Prostate gland (tissue), 2 donors: ENCODE measurements at places on chromosomes 1 and 21. TPM values are rescaled to one million over a fixed set of nuclear protein-coding genes. Genes with fewer than 3 reads are reported as not detected.
A peak's percentile ranks its signal among the peaks of the same experiment; 100 is the strongest.

The ZBED6 gene
- total RNA-seq, result 5.8 TPM

The S100A4 gene
- 56.3 TPM for total RNA-seq

The RBP7 gene
- total RNA-seq, result 5.9 TPM

The TXNIP gene
- total RNA-seq, result 736 TPM

GRCh38 chr1:11481019-11481418 is 2.1 kb downstream of the DISP3 start:
- H3K4me1 ChIP-seq, result no peaks in the 10 kb centered on the region
- H3K27ac ChIP-seq, result no peak overlapping the region
- DNase-seq, result no peak
- H3K27me3 ChIP-seq, result peaks cover 7% of the 10 kb centered on the region
- H3K36me3 ChIP-seq, result no peaks in the 10 kb centered on the region

GRCh38 chr1:224988042-224988441 is 58.6 kb downstream of the DNAH14 start:
- DNase-seq, result no peak
- no peaks in the 10 kb centered on the region for H3K36me3 ChIP-seq
- no peaks in the 10 kb centered on the region for H3K27me3 ChIP-seq
- H3K27ac ChIP-seq, result no peak overlapping the region
- no peaks in the 10 kb centered on the region for H3K4me1 ChIP-seq
- no peak overlapping the region for H3K4me3 ChIP-seq

DNA sequence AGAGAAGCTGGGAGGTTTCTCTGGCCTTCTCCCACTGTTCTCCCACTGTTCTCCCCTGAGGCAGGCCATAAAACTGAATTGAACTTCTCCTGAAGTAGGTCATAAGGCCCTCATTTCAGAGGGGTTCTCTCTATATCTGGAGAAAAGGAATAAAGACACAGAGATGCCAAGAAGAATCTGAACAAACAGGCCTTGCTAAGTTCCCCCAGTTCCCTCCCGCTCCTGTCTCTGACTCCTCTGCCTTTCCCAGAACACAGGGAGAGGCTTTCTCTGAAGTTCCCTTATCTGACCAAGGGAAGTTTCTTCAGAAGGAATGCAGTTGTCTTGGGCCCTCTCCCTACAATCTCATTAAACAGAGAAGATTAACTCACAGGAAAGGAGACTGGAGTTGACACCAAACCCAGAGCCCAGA is 83.4 kb downstream of the SLC16A1 start:
- no peaks in the 10 kb centered on the region for H3K36me3 ChIP-seq
- DNase-seq, result no peak
- H3K4me1 ChIP-seq, result no peaks in the 10 kb centered on the region
- no peak overlapping the region for H3K27ac ChIP-seq
- H3K4me3 ChIP-seq, result no peak overlapping the region

- no peak overlapping the region for H3K4me3 ChIP-seq
- H3K27ac ChIP-seq, result no peak overlapping the region
- H3K36me3 ChIP-seq, result no peaks in the 10 kb centered on the region
- no peaks in the 10 kb centered on the region for H3K27me3 ChIP-seq
Measured at GRCh38 chr1:227032396-227032795, 92.3 kb downstream of the COQ8A start.

- H3K36me3 ChIP-seq, result no peaks in the 10 kb centered on the region
- no peak overlapping the region for H3K27ac ChIP-seq
- DNase-seq, result peak; percentile 46
- no peaks in the 10 kb centered on the region for H3K27me3 ChIP-seq
Measured at GRCh38 chr1:232620356-232620969, 9.5 kb downstream of the SIPA1L2 start.

- H3K4me3 ChIP-seq, result no peak overlapping the region
- H3K4me1 ChIP-seq, result no peaks in the 10 kb centered on the region
- H3K36me3 ChIP-seq, result no peaks in the 10 kb centered on the region
- DNase-seq, result no peak
- no peak overlapping the region for H3K27ac ChIP-seq
- H3K27me3 ChIP-seq, result no peaks in the 10 kb centered on the region
Measured at GRCh38 chr1:245019910-245020486, 134.8 kb upstream of the KIF26B start.
